Renal cortical epithelial cell (primary cell): ENCODE measurements at places on chromosomes 6 and 20.

DNA sequence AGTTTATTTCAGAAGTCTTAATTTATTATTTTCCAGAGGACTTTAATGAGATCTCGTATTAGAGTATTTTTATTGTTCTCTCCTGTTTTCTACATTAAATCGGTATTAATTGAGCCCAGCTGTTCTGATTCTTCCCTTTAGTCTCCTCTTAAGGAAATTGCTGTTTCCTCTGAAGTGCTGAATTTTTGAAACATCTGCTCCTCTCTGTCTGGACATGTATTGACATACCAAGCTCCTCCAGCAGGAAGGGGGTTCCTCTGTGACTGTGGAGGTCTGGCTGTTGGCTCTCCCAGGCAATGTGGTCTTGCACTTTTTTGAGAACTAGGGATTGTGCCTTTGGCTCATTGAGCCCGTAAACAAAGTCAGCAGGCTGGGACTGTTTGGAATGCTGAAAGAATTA, 74.9 kb downstream of the MAP3K4 start:
- DNase-seq = no peak

- peak; percentile 44 for DNase-seq
Measured at GRCh38 chr6:107110200-107110599, 5.1 kb downstream of the BEND3 start.

GRCh38 chr20:3238616-3239025, 369 bp downstream of the SLC4A11 start:
- no peak for DNase-seq

DNA sequence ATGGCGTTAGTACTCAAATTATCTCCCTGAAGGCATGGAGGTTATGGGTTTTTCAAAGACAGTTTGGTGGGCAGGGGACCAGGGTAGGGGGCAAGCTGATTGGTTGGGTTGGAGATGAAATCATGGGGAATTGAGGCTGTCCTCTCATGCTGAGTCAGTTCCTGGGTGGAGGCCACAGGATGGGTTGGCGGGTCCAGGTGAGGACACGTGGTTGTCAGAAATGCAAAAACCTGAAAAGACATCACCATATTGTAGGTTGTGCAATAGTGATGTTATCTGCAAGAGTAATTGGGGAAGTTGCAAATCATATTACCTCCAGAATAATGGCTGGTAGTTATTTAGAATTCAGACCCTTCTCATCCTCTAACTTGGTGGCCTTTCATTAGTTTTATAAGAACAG, 30.1 kb downstream of the GPX6 start:
- DNase-seq = no peak

DNA sequence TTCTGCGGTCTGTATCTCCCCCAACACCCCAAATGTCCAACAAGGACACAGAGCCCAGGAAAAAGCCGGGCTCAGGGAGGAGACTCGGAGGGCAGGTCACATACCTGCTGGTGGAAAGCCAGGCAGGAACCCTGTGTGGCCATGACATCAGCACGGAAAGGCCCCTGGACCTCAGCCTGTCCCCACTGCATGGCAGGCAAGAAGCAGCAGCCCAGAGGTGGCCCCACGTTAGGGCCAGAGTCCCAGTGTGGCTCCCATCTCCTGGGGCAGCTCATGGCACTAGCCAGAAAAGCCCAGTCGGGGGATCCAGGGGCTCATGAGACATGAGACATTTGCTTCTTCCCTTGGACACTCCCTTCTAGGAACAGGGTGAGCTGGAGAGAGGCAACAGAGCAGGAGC, 258.7 kb downstream of the DLL1 start:
- no peak for DNase-seq

GRCh38 chr20:3781153-3781910, at the start of gene SPEF1:
Gene SPEF1 (minus strand): TSS chr20:3781448. CDS start chr20:3781287, 161 bp downstream.
- DNase-seq = peak; percentile 91

DNA sequence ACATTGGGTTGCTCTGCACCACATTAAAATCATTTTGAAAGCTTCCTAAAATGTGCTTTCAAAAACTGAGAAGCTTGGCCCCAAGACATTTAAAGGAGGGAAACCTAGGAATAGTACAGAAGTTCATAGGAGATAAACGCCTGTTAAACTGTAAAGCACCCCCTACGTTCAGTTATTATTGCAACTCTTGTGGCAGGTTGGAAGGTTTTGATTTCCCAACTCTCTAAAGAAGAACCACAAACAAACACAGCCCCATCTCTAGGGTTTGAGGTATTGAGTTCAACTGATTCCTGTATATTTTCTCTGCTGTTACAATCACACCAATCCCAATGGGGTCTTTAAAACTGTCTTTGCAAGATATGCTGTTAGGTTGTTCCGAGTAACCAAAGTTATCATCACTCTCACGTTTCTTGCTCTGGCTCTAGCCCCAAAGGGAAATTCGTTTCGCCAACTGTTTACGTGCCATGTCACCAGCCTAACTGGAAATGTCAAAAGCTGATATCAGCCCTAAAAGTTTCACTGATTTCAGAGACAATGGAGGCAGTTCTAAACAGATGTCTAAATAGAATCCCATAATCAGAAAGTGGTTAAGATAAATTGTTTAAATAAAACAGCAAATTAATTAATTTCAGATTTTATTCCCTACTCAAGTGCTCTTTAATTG, 12.1 kb downstream of the TFAP2A start:
- DNase-seq = no peak

- no peak for DNase-seq
Measured at GRCh38 chr6:119966484-119966883, 616.9 kb upstream of the MAN1A1 start.

- no peak for DNase-seq
Measured at GRCh38 chr20:44981736-44982406, 15.6 kb downstream of the STK4 start.

GRCh38 chr6:151181706-151182363, 57.9 kb upstream of the AKAP12 start:
- DNase-seq = no peak

GRCh38 chr20:1331101-1331500, 2.2 kb upstream of the SDCBP2 start:
- DNase-seq = no peak

DNA sequence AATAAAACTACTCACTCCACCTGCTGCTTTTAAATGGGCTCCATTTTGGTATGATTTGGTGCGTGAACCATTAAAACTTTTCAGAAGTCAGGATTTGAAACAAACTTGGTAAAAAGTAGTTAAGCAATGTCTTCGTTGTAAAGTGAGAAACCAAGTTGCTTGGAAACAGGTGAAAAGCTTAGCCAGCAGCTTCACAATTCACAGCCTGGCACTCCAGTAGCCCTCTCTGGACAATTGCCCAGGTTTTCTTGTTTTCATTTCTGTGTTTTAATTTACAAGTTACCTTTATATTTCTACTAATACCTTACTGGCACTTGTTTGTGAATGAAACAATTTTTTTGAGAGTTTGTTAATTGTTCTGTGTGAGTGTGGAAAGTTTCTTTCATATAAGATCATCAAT, 12.8 kb downstream of the NT5E start:
- peak; percentile 62 for DNase-seq

GRCh38 chr6:113211170-113211569, 646.0 kb upstream of the MARCKS start:
- no peak for DNase-seq

GRCh38 chr6:35601331-35602132, 87.2 kb downstream of the FKBP5 start:
- DNase-seq = peak; percentile 96

DNA sequence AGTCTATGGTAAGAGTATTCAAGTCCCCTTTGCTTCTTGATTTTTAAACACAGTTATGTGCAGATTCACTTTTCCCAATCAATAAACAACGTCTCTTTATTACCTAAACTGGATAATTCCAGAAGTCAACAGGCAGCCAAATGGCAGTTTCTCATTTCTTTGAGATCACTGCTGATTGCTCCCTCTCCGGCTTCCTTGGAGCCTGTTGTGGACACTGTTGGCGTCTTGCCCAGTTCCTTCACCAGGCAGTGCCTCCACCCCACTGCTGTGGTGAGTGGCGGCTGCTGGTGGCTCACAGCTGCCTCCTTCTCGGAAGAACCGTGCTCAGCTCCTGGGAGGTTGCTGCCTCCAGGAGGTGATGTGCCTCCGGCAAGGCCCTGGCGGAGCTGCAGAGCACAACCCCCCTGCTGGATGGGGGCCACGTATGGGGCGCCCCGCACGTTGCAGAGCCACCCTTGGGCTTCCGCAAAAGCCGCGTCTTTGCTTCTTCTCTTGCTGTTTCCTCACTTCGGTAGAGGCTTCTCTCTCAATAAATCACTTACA, 105.1 kb upstream of the CNKSR3 start:
- peak; percentile 92 for DNase-seq

DNA sequence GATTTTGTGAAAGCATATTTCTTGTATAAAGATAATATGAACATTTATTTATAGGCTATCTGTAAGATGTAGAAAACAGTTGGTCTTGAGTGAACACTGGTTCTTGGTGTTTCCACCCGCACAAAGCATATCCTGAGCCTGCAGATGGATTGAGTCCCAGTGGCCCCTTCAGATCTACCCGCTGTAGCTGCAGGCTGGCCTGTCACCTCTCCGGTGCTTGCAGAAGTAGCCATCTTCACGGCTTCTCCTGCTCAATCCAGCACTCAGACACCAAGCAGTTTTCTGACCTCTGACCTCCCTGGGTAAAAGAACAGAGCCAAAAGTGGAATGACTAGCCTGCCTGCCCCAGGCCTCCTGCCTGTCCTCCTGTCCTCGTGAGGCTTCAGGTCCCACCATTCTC, 22.7 kb downstream of the LYRM2 start:
- no peak for DNase-seq

GRCh38 chr6:35484921-35485392, 11.9 kb downstream of the TEAD3 start:
- DNase-seq = peak; percentile 53

DNA sequence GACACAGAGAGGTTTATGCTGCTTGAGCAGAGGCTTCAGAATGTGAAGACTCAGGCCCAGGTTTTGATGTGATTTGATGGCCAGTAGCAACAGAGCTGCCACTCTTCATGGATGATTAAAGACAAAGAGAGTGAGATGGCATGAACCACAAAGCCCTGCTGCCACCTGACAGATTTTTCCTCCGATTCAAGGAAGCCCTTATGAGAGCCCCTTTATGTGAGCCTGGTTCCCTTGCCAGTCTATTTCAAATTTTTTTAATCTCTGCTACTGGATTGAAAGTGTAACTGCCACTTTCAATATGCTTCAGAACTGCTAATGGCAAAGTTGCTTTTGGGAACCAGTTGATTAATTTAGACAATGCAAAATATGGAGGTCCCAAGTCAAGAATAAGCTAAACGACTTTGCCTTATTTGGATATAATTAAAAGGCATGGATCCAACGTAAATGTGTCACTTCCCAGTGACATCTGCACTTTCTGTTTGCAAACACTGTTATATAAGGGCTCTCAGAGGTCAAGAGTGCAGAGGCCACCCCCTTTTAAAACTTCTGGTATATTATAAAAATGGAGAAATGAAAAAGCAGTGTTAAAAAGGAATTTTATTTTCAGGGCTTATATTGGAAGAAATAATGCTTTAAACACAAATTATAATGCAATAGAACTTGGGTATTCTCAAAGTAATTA, 238.9 kb upstream of the FLRT3 start:
- no peak for DNase-seq

- DNase-seq = no peak
Measured at GRCh38 chr20:43831481-43832065, 83.1 kb upstream of the TOX2 start.

DNA sequence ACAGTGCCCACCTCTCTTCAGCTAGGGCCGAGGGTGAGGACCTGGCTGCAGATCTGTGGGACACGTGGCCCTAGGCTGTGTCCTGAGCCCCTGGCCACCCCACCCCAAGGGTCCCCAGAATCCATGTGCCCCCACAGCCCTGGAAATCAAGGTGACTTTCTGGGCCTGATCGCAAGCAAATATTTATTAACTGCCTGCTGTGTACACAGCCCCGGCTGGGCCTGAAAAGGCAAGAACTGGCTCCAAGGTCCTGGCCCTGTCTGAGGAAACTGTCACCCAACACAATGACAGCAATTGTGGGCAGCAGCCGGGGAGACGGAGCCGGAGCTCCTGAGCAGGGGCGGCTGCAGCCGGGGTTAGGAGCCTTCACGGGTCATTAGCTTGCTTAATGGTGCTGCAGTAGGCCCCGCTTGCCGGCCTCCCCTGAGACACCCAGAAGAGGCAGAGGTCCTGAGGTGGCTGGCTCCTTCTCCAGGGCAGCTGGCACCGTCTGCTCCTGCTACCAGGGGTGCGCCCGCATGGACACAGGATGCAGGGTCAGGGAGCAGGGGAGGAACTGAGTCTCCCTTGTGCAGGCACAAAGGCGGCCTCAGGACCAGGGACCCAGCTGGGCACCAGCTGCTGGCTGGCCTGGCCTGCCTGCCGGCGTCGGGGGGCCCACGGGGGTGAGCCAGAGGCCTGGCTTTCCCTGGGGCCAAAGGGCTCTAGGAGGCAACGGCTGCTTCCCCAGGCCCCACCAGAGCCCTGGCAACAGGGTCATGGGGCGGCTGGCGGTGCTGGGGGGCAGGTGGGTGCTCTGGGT, 24.1 kb downstream of the NPEPL1 start:
- peak; percentile 1 for DNase-seq

DNA sequence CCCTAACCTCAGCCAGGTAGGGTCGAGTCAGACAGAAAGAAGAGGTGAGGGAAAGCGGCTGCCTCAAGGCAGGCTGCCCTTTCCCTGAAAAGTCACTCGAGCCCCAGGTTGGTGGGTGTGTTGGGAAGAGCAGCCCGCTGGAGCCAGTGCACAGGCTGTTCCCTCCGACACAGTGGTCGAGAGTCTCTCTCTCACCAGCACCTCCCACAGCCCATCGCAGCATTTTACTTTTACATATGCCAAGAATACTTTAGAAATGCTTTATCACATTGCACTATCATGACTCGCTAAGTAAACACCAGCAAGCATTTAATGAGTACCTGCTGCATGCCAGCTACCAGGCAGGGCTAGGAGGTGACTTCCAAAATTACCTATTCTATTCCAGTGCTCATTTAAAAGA, 1.7 kb downstream of the PRPH2 start:
- peak; percentile 56 for DNase-seq

DNA sequence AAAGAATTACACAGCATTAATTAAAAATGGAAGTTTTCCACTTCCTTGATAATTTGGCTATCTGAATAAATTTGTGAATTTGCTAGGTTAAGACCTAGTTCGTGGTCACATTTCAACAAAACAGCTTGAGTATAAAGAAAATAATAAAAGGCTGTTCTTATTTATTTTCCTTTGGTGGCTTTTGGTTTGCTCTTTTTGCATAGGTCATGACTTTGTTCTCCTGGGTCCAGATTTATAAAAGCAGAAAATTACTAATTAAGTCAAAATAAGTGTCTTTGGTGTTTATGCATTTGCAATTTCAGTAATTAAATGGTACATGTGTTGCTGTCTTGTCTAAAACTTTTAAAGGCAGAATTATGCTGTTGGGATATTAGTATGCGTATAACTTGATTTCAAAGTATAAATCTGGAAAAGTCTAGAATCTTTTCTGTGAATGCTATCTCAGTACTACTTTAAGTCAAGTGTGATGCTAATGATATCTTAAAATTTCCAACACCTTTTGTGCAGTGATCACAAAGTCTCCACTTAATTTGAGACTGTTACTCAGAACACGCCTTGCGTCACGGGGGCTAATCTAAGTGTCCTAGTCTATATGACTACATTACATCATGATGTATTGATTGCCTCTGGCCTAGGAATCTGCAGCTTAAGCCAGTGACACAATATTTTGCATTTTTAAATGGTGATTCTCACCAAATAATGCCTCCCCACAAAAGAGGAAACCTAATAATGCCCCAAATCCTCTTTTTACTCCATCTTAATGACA, 41.0 kb downstream of the GNAS start:
- no peak for DNase-seq
